ENCODE measurements at places on chromosomes 6 and 20.

GRCh38 chr6:41426438-41426851 lies 91.0 kb downstream of the NCR2 start:
- DNase-seq: no peak

DNA sequence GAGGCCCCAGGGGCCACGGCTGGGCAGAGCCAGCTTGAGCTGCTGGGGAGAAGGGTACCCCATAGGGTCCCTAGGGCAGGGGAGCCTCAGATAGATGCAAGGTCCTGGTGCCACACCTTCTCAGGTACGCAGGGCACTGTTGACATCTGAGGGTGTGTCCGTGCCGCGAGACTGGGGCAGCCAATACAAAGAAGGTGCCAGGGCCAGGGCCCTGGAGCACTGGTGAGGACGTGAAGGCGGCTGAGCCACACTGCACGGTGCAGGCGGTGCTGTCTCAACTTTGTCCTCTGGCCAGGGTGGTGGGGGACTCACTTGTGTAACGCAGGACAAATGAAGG lies 649 bp upstream of the LRRC73 start:
- DNase-seq: no peak

GRCh38 chr20:10172998-10173655 lies 45.5 kb upstream of the SNAP25 start:
- no peak for DNase-seq

DNA sequence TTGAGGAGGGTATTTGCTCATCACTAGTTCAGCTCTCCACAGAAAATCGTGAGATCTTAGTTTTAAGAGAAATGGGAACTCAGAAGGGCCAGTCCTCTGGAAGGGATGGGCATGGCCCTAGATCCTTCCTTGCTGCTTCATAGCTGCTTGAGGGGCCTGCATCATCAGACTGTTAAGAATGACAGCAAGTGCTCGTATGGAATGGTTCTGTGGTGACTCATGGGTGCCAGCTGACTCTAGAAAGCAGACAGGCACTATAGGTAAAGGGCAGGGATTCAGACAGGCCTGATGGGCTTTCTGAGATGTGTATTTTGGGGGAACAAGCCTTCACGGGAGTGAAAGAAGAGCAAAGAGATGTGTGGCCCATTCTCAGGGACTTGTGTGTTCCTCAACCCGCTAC lies 90.8 kb downstream of the MYLK4 start:
- no peak for DNase-seq

- no peak for DNase-seq
These were observed 32.0 kb downstream of the ZC2HC1B start for GRCh38 chr6:143896126-143896860.

GRCh38 chr6:163572612-163573011 lies 158.1 kb downstream of the QKI start:
- DNase-seq: peak; percentile 17

DNA sequence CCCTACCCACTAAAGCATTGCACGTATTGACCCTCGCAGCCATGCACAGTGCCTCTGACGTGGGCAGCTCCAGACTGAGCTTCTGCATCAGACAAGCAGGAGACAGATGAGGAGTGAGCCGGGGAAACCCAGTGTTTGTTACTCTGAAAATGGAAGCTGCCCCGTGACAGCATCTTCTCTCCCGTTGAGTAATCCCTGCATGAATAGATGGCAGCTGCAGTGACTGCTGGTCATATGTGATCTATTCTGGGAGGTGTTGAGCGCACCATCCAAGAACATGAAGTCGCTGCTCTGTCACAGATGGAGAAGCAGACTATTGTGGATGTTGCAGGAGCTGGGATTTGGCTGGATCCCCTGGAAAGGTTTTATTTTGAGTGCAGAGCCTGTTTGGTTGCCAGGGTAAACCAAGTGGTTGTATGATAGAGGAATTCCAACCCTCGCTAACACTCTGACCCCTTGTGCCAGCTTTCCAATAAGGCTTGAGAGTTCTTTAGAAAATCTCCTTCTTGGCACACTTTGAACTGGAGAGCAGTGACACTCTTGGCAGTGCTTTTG lies 242.2 kb downstream of the NRN1 start:
- no peak for DNase-seq

DNA sequence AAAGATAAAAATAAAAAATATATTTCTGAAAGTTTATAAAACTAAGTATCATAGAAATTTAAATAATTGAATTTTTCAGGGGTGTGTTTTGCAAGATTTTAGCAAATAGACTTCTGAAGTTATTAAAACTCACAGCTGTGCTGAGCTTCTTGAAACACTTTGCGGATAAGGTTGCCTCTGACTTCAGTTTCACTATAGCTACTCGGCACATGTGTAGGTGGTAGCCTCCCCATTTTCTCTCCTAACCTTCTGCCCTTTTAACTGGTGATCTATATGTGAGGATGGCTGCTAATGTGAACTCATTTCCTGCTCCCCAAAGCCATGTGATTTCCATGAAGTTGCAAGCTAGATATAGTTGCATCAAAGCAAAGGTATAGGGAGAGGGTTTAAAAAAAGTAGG lies 129.3 kb upstream of the STMND1 start:
- no peak for DNase-seq

GRCh38 chr6:41216616-41217015 lies 11.5 kb upstream of the TREML4 start:
- DNase-seq: no peak

Measured in hematopoietic multipotent progenitor cell treated with erythropoietin and hydrocortisone succinate and interleukin-3 and kit ligand, for 17 days (in vitro differentiated cells).